Substantia nigra (tissue), 51 donors: ENCODE measurements at places on chromosomes 13 and 19.

- DNase-seq, result no peak
Measured at GRCh38 chr19:45423033-45423588, 606 bp downstream of the ERCC1 start.

DNA sequence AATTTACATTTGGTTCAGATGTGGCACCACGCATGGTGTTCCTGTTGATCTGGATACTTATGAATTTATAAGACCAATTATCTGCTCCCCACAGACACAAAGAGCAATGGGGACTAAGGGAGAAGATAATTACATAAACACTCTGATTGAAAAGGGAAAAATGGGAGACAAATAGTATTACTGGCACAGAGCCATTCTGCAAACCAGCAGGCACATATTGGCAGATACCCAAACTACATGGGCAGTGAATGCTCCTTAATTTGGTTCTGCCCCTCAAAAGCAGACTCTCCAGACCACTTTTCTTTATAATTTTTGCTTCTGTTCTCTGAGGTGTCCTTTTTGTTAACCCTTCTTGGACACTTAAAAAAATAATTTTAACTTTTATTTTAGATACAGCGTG, 1674.2 kb downstream of the PCDH9 start:
- DNase-seq, result no peak

- DNase-seq, result no peak
Measured at GRCh38 chr19:16764280-16764679, 44.6 kb downstream of the NWD1 start.

DNA sequence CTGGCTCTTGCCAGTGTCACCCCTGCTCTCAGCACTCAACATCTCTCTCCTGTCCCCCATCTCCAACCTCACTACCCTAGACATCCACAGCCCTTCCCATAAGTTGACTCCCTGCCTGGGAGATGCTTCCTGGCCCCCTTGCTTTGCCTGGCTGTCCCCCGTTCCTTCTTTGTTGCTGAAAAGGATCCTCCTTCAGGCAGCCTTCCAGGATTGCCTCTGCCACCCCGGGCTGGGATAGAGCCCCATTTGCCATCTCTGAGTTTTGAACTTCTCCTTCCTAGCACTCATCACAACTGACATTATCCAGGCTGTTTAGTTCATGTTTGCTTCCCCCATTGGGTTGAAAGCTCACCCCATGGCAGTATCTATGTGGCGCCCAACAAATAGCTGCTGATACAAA, 20.0 kb downstream of the CPAMD8 start:
- DNase-seq, result no peak

GRCh38 chr13:65677906-65678305, 1552.2 kb downstream of the PCDH9 start:
- no peak for DNase-seq

- DNase-seq, result no peak
Measured at GRCh38 chr19:1227304-1228054, 10.3 kb downstream of the CBARP start.

- DNase-seq, result no peak
Measured at GRCh38 chr19:5281588-5281987, 59.0 kb downstream of the PTPRS start.

- DNase-seq, result no peak
Measured at GRCh38 chr19:2810141-2811091, 9.3 kb upstream of the ZNF554 start.

- no peak for DNase-seq
Measured at GRCh38 chr13:107034236-107034872, 466.4 kb upstream of the ARGLU1 start.

- DNase-seq, result no peak
Measured at GRCh38 chr13:44017756-44018309, 138.1 kb downstream of the LACC1 start.

- DNase-seq, result no peak
Measured at GRCh38 chr19:48740164-48740972, at the start of gene RASIP1. Gene RASIP1, minus strand, starts transcription at chr19:48740610. Its CDS starts 328 bp downstream, at chr19:48740282.

DNA sequence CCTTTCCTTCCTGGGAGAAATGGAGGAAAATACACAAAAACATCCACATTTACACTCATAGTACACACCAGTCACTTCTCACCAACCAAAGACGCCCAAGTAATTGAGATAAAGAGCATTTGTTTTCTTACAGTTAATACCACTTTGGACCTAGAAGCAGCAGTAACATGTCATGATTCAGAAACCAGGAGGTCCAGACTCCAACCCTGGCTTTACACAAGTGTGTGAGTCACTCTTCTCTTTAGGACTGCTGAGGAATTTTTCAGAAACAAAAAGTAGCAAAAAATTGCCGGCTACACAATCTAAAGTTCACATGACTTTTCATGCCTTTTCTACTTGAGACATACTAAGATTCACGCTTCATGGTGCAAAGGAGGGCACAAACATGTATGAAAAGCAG, 42.1 kb downstream of the TUBGCP3 start:
- DNase-seq, result no peak

GRCh38 chr13:113489549-113490495, 689 bp downstream of the DCUN1D2 start:
- no peak for DNase-seq

- DNase-seq, result peak; percentile 75
Measured at GRCh38 chr19:8505680-8506401, 3.4 kb upstream of the PRAM1 start.

DNA sequence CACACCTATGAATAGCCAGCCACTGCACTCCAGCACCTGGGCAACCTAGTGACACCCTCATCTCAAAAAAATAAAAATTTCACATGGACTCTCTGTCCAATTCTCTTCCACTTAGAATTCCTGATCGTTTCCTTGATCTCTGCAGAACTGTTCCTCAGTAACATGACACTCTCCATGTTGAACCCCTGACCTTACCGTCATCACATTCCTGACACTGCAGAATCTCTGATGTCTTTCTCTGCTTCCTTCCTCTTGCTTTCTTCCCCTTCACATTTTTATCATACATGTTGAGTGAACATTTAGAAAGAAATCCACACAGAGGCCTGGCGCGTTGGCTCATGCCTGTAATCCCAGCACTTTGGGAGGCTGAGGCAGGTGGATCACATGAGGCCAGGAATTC, 15.0 kb downstream of the ZNF114 start:
- DNase-seq, result no peak

GRCh38 chr13:68736961-68737360, 1370.7 kb upstream of the ATXN8OS start:
- no peak for DNase-seq

- DNase-seq, result no peak
Measured at GRCh38 chr13:36668316-36668715, 5.5 kb upstream of the SERTM1 start.

DNA sequence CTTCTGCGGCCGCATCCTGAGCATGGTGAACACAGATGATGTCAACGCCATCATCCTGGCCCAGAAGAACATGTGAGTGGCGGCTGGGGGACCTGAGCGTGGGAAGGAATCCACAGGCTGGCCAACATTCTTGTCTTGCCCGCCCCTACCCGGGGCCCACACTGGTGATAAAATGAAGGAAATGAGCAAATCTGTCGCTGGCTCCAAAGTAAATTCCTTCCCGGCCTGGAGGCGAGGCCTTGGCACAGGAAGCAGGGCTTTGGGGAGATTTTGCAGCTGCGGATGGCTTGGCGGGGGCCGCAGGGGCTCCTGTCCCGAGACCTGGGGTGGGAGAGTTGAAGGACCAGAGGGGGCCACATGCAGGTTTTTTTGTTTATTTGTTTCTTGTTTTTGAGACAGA, 4.4 kb downstream of the KXD1 start:
- no peak for DNase-seq

DNA sequence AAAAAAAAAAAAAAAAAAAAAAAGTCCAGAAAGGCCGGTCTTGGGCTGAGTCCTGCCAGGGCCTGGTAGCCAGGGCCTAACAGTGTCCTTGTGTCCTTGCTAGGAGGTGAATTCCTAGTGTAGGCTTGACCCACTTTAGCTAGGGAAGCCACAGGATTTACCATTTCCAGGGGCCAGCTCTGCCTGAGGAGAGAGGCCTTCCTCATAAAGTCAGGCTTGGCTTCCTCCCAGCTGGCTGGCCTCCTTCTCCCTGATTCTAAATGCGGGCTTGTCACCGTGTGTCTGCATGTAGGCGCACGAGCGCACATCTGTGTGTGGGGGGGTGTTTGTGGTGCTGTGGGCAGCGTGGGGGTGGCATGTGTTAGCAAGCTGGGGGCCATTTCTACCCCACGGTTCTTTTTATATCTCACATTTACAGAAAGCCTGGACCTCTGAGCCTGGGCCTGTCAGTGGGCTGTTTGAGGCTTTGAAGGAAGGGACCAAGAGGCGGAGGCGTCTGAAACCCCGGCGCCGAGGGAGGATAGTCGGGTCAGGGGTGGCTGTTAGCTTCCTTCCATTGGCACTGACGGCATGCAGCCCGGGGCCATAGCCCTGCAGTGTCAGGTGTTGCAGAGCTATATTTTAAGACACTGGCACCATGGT, 31.7 kb downstream of the IER2 start:
- DNase-seq, result peak; percentile 58

- no peak for DNase-seq
Measured at GRCh38 chr13:99859178-99860177, 112.1 kb downstream of the ZIC5 start.

DNA sequence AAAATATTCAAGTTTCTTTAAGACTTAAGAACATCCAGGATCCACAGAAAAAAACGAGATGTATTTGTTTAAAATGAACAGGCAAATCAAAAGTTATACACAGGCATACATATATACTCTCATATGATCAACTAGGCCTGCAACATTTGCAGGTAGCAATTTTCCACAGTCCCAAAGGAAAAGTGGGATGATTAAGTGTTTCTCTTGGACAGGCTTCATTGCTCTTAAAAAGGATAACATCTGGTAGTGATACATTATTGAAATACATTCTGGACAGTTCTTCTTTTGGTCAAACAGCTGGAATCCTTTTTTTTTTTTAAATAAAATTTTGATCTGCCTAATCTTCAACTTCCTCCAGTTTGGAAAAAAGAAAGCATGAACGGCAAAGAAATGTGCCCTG, 114.8 kb upstream of the TDRD3 start:
- DNase-seq, result no peak

DNA sequence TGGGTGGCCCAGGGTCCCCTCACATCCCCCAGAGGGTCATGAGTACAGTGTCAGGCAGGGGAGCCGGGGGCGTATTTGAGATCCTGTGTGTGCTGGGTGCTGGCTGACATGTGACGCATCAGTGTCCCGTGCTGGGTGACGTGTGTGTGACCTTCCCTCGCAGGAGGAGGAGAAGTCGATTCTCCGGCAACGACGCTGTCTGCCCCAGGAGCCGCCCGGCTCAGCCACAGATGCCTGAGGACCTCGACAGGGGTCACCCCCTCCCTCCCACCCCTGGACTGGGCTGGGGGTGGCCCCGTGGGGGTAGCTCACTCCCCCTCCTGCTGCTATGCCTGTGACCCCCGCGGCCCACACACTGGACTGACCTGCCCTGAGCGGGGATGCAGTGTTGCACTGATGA, 25.8 kb downstream of the PNPLA6 start:
- DNase-seq, result no peak

- DNase-seq, result no peak
Measured at GRCh38 chr13:90950160-90950559, 397.3 kb upstream of the MIR17HG start.

DNA sequence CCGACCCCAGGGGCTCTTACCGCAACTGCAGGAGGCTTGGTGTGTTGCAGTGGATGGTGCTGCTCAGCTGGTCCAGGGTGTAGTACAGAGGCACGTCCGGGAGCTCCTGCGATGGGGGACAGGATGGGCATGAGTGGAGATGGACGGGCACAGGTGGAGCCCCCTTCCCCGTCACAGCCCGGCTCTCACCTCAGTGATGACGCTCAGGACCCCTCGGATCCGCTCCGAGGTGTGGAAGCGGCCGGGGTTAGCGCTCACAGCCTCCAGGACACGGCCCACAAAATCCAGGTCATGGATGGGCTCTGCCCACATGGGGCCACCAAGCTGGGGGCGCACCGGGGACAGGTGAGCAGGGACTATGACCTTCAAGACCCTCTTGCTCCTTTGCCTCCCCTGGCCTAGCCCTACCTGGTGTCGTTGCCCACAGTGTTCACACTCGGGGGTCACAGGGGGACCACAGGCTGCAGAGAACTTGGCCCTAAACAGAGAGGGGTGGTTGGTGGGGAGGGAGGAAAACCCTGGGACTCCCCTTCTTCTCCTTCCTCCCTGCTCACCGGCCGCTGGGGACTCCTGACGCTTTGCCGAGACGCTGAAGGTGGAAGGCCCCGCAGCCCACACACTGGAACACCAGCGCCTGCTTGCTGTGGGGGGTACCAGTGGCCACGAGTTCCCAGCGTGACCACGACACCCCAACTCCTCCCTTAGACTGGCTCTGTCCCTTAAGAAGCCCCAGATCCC, 6.9 kb upstream of the LYL1 start:
- DNase-seq, result no peak

GRCh38 chr19:48613024-48613851, 1.6 kb downstream of the FAM83E start:
- peak; percentile 65 for DNase-seq

DNA sequence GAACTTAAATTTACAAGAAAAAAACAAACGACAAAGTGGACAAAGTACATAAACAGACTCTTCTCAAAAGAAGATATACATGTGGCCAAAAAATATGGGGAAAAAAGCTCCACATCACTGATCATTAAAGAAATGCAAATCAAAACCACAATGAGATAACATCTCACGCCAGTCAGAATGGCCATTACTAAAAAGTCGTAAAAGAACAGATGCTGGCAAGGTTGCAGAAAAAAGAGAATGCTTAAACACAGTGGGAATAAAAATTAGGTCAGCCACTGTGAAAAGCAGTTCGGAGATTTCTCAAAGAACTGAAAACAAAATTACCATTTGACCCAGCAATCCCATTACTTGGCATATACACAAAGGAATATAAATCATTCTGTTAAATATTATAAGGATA, 132.7 kb downstream of the UGGT2 start:
- no peak for DNase-seq

DNA sequence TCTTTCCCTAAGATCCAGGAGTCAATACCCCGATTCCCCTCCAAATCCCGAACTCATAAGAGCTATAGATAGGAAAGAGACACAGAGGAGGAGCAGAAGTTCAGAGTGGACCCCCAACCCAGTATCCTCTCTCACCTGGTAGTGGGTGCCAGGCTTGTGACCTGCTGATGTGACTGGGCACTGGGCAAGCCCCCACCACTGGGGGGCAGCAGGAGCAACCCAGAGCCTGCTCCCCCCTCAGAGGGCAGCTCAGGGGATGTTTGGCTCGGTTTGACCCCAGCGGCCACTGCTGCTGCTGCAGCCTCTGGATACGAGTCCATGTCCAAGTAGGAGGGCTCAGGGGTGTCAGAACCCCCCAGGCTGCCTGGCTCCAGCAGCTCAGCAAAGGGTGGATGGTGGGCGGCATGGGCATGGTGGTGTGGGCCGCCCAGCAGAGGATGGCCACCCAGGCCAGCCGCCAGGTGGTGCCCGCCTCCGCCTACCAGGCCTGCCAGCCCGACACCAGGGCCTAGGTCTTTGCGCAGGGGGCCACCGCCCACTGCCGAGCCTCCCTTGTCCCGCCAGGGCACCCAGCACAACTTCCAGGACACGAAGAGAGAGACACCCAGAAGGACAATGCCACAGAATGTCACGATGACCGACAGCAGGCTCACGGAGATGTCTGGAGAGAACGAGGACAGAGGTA, 7.4 kb downstream of the SYT3 start:
- DNase-seq, result no peak

- no peak for DNase-seq
Measured at GRCh38 chr19:46407856-46408663, 5.3 kb downstream of the CCDC8 start.
